ENCODE measurements at places on chromosomes 12 and 14.

DNA sequence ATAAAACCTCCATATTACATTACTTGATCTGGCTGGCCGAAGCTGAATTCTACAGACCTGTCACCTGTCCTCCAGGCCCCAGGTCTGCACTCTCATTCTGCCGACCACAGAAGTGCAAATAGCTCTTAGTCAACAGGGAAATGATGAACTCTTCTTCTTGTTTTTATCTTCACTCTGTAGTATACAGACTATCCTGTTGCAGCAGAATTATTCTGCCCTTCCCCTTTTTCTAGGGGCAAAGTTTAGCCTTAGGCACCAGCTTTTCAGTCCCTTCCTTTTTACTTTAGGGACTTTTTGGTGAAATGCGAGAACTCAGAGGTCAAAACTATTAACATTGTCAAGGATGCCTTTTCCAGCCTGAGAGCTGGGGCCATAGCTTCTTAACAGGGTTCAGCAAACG, 229.6 kb upstream of the EGLN3 start:
- no peak for DNase-seq

DNA sequence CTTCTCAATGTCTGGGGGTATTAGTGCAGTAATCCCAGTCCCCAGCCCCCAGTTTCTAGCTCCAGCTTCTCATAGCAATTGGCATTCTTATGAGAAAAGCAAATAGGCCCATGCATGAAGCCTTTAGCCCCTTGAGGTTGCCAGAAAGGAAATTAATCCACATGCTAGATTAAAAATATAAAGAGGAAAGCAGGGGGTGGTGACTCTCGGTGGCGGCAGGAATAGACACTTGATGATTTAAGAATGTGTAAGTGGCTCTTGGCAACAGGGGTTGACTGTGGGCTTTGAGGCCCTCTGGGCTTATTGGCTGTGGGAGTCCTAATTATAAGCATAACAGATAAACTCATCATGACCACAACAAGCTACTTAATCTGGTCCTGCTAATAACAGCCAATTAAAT, 1367.3 kb upstream of the FLRT2 start:
- DNase-seq, result no peak

DNA sequence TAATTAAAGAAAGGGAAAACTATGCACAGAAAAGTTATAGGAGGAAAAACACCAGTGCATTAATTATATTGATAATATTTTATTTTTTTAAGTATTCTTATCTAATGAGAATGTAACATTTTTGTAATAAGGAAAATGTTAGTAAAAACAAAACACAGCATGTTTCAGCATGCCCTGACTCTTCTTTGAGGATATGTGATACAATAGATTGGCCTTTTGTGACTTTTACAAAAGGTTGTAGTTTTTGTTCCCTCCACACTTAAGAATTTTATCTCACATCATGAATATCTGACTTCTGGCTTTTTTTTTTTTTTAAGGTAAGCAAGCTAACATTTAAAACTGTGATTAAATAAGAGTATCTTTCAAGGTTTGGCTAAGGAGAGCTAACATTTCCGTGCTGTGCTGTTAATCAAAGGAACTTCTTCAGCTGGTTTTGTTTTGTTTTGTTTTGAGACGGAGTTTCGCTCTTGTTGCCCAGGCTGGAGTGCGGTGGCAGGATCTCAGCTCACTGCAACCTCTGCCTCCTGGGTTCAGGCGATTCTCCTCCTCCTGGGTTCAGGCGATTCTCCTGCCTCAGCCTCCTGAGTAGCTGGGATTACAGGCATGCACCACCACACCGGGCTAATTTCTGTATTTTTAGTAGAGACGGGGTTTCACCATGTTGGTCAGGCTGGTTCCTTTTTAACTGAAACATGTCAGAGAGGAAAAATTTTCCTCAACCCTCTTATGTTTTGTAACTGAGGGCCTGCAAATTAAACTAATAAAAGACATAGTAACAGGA, 30.8 kb upstream of the RESF1 start:
- DNase-seq, result no peak

DNA sequence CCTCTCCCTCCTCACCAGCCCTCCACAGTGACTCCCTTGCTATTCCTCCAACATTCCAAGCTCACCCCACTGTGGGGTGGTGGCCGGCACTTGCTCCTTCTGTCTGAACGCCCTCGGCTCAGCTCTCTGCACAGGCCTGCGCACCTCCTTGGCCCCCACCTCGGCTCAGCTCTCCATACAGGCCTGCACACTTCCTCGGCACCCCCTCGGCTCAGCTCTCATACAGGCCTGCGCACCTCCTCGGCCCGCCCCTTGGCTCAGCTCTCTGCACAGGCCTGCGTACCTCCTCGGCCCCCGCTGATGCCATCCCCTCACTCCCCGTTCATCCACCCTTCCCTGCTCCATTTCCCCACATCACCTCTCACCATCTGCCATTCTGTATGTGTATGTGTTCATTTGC, 332.7 kb upstream of the FKBP4 start:
- no peak for DNase-seq

DNA sequence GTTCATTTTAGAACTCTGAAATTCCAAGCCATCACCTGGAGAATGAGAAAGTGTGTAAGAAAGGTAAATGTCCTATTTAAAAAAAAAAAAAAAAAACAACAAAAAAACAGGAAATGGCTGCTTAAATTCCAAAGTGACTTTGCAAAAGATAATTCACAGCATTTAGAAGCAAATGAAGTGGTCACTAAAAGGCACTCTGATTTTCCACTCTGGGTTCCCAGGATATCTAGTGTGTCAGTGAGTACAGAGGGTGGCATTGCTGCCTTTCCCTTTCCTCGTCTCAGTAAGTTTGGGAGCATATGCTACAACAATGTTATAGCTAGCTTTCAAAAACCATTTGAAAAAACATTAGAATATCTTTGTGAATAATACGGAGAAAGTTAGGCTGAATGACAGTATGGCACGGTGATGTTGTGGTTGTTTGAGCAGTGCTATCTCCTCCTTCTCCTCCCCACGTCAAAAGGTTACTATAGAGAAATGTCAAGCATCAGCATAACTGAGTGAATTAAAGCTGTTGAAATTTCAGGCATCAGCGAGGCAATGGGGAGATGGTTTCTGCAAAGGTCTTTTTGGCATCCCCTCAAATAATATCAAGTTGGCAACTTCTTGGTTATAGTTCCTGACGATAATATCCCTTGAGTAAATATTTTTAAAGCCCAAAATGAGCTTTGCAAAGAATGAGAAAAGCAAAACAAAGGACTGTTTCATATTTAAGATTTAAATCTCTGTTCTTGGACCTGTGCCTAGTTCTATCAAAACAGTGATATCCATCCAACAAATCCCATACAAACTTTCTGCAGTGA, 164.5 kb upstream of the E2F7 start:
- DNase-seq, result no peak

DNA sequence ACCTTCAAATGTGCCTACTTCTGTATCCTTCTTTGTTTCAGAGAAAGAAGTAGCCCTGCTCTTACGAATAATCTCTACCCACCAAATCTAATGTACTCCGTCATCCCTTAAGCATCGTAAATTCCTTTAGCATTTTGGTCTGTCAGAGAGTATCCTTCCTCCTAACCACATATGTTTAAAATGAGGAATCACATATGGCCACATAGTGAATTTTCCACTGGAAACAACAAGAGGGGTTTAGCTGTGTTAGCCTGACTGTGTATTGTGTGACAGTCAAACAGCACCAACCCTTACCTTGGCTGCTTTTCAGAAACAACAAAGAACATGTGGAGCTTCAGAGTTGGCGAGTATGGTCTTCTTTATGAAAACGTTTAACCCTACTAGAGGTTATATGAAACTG, 5.5 kb downstream of the LUM start:
- no peak for DNase-seq

GRCh38 chr14:61706096-61706690, 10.9 kb downstream of the HIF1A start:
- DNase-seq, result no peak

DNA sequence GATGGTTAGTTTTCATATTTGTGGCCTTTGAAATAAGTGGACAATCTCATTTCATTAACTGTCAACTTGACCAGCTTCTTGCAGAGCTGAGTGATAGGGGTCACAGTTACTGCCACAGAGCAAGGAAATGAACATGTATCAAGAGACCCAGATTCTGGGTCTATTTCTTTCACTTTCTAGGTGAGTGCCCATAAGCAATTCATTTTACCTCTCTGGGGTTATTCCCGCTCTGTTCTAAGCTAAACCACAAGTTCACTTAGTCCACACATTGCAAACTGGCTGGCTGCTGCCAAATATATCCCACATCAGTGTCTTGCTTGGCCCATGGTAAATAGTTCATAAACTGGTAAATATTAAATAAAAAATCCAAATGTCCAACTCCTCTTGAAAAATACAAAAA, 29.9 kb downstream of the GPHB5 start:
- DNase-seq, result no peak

- DNase-seq, result no peak
Measured at GRCh38 chr12:73629171-73629570, 908.5 kb upstream of the ATXN7L3B start.

GRCh38 chr12:57474430-57474829, 5.2 kb downstream of the ARHGAP9 start:
- DNase-seq, result no peak

GRCh38 chr14:74698465-74698864, 14.4 kb downstream of the AREL1 start:
- DNase-seq, result no peak

DNA sequence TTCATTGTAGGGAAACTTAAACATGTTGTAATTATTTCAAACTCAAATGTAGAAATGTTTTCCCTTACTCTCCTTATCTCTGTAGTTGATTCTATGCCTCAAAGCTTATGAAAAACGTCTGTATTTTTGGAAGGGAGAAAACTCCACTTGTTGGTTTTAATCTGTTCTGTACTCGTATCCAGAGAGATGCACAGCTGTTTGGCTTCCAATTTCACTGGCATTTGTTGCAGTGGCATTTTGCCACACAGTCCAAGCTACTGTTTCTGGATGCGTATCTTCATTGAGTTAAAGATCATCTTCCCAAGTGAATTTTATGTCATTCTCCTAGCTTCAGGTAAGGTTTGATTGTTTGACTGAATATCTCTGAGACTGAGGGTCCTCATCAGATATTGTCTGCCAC, 481.4 kb downstream of the TRHDE start:
- DNase-seq, result no peak

GRCh38 chr12:67625004-67625403, 23.5 kb upstream of the DYRK2 start:
- DNase-seq, result no peak

GRCh38 chr12:25725931-25726330, 172.8 kb upstream of the LMNTD1 start:
- DNase-seq, result no peak

DNA sequence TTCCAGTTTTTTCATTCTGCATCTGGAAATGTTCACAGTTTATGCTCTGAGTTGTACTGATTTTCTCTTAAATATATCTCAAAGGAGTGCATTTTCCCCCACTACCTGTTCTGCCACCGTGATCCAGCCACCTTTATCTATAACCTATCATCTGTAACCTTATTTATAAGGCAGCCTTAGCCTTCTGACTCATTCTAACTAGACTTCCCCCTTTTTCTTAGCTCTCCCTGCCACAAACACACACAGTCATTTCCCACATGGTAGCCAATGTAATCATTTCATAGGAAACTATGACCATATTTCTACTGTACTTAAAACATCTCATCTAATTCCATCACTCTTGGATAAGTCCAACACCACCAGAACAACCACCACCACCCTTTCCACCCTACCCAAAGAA, 10.8 kb upstream of the GYS2 start:
- no peak for DNase-seq

DNA sequence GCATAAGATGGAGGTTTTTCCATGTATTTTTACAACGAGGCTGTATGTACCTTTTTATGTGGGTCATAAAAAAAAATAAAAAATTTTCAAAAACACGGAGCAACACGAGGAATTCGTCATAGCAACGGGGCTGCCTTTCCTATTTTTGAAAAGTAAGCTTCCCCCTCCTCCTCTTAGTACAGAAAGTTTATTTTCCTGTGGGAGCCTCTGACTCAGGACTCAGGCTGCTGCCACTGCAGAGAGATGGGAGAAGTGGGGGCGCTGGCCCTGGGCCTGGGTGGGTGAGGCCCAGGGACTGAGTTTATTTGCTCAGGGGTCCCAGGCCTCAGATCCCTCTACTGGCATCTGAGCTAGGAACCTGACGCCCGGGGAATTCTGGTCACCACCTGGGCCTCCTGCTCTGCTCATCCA, 10.2 kb upstream of the CMKLR1 start:
- DNase-seq, result no peak

All from NCI-H187 treated with DMSO at 0.1 percent for 48 hours (cell line).